ENCODE measurements at places on chromosomes 12 and 14.

- DNase-seq: peak; percentile 29
These were observed 48.2 kb upstream of the PLXNC1 start for GRCh38 chr12:94100211-94100627.

- no peak for DNase-seq
These were observed 42.0 kb downstream of the KCNK13 start for GRCh38 chr14:90103808-90104207.

- DNase-seq: peak; percentile 68
These were observed 764 bp downstream of the RBM25 start for GRCh38 chr14:73058922-73059673.

DNA sequence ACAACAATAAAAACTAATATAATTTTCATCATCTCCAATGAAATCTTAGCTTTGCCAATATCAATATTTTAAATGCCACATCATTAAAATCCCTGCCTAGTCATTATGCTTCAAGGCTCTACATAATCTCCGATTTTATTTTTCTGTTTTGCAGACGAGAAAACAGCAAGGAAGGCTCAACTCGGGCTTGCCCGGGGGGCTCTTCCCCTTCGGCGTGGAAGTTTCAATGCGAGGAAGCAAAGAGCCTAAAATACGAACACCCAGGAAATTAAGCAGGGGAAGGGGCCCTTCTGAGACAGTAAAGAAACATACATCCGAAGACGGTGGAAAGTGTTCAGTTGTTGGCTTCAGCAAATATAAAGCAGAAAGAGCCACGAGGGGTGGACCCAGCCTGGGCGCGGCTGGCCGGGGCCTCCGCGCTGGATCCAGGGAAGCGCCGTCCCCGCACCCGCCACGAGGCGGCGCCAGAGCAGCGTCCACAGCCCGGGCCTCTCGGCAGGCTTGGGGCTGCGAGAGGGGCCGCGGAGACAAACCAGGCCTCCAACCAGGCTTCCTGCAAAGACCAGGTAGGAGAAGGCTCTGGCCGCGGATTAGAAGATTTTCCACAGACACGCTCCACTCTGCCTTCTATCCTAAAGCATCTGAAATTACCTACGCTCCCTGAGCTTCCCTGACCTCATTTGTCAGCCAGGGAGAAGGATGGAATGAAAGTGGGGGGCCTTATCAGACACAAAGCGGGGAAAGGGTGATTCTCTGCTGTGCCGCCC is 77.2 kb downstream of the SERPINA3 start:
- peak; percentile 73 for DNase-seq

- DNase-seq: no peak
These were observed 41.4 kb upstream of the FGF6 start for GRCh38 chr12:4486980-4487379.

Measured in HTR-8/SVneo (cell line).